Colonic mucosa (tissue), 4 donors: ENCODE measurements at places on chromosomes 7 and 10. TPM values are rescaled to one million over a fixed set of nuclear protein-coding genes. Genes with fewer than 3 reads are reported as not detected.

The MSS51 gene
- 1.4 TPM for total RNA-seq

The LIPN gene
- total RNA-seq, result not detected

The CNTNAP2 gene
- 8.5 TPM for total RNA-seq

The HOXA13 gene
- 22.7 TPM for total RNA-seq

The PTPRZ1 gene
- 1.2 TPM for total RNA-seq

The BEND7 gene
- total RNA-seq, result 20.4 TPM

The FRMPD2 gene
- not detected for total RNA-seq

The TSPAN14 gene
- 91.7 TPM for total RNA-seq

The AZGP1 gene
- total RNA-seq, result 4.6 TPM

The PHKG1 gene
- total RNA-seq, result 1.7 TPM

The ABCB4 gene
- 0.35 TPM for total RNA-seq
